ENCODE measurements at places on chromosomes 5 and 9.

- no peak for DNase-seq
Measured at GRCh38 chr5:175357995-175358394, 86.0 kb downstream of the DRD1 start.

GRCh38 chr9:120555839-120556238, 24.1 kb downstream of the CDK5RAP2 start:
- DNase-seq: no peak

DNA sequence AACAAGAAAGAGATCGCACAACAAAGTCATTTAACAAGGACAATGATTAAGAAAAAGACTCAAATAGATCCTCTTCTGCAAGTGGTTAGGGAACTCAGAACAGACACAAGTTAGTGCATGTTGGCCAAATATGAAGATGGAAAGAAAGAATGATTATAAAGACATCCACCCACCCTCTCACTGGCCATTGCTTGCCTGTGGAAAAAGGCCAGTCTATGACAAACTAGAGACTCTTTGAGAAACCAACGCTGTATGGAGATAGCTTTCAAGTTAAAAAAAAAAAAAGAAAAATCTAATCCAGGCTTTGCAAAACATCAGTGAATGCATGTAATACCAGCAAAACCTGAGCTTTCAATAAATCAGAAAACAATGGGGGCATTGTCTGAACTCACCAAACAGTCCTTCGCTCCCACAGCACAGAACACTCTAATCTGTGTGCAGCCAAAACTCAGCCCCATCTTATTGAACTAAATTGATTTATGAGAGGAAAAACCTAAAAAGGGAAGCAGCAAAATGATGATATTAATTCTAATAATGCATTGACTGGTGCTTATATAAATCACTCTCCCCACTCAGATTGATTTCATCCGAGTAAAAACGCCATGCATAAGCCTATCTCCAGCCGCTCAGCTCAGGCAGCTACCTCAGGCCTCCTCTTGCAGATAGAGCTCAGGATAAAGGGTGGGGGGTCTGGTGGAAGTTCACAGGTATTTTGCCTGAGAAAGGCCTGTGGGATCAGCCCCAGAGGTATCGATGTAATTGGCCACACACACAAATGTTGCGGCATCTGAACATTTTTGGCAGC, 547.1 kb downstream of the CCDC171 start:
- no peak for DNase-seq

DNA sequence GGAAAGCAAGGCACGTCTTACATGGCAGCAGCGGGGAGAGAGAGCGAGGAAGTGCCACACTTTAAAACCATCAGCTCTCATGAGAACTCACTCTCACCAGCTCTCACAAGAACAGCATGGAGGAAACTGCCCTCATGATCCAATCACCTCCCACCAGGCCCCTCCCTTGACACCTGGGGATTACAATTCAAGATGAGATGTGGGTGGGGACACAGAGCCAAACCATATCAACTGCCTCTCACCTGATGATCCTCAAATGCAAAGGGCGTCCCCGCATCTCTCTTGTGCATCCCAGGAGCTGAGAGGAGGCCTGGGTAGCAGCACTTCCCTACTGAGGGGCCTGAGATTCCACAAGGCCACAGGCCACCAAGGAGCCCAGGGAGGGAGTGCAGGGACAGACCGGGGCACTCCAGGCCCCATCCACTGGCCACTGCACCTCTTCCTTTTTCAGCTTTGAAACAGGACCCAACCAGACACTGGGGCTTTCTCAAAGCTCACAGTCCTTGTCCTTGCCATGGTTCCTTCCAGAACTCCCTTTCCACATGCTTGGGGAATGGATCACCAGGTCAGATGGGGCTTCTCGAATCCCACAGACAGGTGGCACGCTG, 54.5 kb upstream of the IL17B start:
- DNase-seq: no peak

GRCh38 chr9:35226651-35227050, 64.8 kb downstream of the UNC13B start:
- no peak for DNase-seq

DNA sequence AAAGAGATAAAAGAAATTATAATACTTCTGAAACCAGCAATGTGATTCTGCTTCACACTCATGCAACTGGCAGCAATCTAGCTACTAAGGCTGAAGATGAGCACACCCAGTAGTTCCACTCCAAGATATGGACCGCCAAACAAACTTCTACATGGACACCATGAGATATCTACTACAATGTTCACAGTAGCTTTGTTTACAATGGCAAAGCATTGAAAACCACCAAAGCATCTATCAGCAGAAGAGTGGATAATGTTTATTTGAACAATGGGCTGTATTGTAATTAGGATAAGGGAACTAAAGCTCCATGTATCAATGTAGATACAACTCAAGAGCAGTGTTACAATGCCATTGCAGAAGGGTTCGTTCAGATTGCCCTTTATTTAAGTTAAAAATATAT, 91.2 kb upstream of the ERBIN start:
- DNase-seq: no peak

DNA sequence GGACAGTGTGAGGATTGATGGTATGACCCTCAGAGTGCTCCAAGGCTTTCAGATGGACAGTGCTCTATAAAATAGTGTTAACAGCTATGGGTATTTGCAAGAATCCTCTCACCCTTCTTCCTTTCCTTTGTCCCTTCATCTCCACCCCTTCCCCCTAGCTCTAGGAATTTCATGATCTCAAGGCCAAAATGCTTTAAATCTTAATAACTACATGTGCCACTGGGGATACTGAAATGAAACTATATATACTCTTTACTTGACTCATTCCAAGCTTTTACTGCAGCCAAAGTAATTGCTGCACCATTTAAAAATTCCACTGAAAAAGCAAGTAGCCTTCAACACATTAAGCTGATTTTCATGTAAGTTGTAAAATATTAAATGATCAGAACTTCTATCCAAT, 361.6 kb upstream of the SLC30A5 start:
- DNase-seq: no peak

- no peak for DNase-seq
Measured at GRCh38 chr5:173855162-173855994, 32.8 kb upstream of the CPEB4 start.

DNA sequence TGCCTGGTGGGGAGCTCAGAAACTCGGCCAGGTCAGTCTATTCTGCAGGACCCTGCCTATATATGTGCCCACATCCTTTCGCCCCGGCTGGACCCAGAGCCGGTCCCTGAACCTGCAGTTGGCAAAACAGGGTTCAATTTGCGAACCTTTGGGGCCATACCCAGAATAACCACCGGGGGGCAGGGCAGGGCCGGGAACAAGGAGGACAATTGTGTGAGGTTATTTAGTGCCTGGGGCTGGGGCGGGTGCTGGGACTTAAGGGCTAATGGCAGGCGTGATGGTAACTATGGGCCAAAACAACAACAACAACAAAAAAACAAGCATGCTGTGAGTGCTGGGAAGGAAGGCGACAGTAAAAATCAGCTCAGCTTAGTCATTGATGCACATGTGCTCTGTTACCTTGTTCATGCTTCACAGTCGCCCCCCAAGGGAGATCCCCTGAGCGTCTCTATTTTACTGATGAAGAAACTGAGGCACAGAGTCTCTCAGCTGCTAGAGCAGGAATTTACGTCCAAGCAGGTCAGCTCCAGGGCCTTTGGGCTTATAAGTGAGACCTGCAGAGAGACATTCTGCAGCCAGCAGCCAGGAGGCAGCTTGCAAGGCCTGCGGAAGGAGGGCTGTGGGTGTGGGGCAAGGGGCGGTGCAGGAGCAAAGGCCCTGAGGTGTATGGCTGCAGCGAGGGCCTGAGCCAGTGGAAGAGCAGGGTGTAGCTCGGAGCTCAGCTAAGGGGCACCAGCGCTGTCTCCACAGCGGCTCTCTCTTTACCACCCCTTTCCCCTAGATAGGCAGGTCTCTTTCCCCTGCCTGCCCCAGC, 106.0 kb downstream of the PHF2 start:
- peak; percentile 32 for DNase-seq

DNA sequence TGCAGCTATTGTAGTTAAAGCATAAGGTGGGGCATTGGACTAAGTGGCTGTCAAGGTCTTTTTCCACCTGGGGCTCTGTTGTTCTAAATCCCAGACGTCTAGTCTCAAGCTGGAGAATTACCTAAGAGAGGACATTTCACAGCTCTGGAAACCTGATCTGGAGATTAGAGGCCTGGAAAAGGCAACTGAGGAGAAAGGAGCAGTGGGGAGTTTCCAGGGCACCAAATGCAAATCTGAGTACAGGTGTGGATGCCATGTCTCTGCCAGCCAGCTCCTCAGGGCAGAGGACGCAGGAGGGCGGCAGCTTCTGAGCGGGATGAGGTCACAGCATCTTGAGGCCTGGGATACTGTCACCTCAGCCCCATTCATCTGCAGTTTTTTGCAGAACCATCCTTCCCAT, 65.2 kb downstream of the PPARGC1B start:
- DNase-seq: no peak

DNA sequence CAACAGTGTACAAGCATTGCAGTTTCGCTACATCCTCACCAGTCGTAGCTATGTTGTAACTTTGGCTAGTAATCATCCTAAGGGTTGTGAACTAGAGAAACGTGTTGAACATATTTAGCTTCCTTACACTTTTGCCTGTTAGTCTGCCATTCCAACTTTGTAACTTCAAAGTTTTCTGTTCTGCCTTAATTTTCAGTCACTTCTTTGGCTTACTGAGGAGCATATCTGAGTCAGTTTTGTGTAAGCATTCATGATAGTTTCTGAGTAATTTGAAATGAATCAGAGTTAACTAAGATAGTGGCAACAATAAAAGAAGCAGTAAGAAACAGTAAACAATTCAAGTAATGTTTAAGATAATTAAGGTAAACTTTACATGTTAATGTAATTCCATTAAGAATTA, 58.9 kb upstream of the MCCC2 start:
- no peak for DNase-seq

DNA sequence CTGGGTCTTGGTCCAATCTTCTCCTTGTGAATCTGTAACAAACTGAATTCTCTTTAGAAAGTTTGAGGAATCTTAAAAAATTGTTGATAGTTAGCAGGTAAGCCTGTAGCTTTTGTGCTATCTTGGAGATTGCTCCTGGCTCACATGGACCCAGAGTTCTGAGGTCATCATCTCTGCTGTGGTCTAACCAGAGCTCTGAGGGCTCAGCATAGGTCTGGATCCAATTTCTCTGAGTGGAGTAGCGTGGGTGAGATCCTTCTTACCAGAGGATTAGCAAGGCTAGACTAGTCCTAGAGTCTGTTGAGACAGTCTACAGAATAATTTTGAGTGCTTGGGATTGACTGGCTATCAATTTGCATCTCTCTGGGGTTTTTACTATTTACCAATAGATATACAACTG, 60.5 kb upstream of the IL6ST start:
- DNase-seq: no peak

DNA sequence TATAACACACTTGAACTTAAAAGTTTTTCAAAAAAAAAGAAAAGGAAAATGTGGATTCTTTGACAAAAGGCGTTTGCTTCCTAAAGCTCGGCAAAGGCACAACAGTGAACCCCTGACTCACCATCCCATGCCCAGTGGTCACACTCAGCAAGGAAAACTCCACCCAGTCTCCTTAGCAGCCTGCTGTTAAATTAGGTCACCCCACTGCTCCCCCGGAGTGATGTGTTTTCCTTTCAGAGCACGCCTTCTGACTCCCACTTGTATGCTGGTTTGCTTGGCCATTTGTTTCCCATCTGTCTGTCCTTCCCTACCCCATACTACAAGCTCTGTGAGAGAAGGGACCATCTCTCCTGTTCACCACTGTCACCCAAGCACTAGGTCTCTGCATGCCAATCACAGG, 23.8 kb downstream of the RETREG1 start:
- no peak for DNase-seq

DNA sequence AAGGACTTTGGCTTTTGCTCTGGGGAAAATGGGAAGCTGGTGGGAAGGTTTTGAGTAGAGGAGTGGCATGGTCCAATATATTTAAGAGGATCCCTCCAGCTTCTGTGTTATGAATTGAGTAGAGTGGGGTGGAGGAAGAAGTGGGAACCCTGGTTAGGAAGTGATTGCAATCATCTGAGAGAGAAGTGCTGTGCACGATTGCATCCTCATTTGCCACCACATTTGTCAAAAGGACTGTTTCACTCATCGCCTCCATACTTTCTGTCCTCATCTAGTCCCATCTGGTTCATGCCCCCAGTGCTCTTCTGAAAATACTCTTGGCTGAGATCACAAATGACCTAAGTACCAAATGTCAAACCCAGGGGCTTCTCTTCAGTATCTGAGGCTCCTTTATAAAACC, 192.1 kb downstream of the RAB3C start:
- DNase-seq: no peak

- peak; percentile 16 for DNase-seq
Measured at GRCh38 chr9:75889577-75889976, 896 bp upstream of the PCSK5 start.

DNA sequence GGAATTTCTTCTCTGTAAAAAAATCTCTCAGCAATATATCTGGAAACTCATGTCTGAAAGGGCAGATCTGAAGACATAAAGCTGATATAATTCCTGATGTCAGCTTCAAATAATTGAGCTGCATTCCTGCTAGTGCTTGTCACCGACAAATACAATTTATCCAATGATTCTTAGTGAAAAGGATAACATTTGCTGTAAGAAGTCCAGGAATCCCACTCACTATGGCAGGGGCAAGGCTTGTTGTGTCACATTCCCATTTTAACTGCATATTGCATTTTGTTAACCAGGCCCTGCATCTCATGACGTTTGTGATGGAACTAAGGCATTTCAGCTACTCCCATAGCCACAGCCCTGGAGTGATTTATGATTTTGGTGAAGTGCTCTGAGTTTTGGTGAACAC, 160.1 kb upstream of the DAB2 start:
- DNase-seq: no peak

DNA sequence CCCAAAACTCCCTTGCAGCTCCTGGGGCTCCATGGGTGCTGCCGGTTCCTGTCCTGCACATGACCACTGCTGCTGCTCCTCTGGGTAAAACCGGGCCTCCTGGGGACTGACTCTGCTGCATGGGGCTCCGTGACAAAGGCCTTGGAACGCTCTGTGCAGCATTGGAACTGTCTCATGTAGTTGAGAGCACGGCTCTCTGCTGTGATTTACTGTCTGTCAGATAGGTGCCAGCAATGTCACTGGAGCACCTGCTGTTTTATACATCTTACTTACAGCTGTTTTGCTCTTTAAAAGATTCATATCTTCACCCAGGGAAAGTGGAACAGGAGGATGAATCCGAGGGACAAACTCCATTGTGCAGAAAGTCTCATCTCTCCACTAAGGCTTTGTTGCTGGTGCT, 138.1 kb downstream of the YIPF5 start:
- DNase-seq: no peak

All from LoVo (cell line).